ENCODE measurements at places on chromosomes 7 and 10. TPM values are rescaled to one million over a fixed set of nuclear protein-coding genes. Genes with fewer than 3 reads are reported as not detected.

- no peak for DNase-seq
Observed at GRCh38 chr10:110618230-110618610, 25.9 kb upstream of the RBM20 start.

DNA sequence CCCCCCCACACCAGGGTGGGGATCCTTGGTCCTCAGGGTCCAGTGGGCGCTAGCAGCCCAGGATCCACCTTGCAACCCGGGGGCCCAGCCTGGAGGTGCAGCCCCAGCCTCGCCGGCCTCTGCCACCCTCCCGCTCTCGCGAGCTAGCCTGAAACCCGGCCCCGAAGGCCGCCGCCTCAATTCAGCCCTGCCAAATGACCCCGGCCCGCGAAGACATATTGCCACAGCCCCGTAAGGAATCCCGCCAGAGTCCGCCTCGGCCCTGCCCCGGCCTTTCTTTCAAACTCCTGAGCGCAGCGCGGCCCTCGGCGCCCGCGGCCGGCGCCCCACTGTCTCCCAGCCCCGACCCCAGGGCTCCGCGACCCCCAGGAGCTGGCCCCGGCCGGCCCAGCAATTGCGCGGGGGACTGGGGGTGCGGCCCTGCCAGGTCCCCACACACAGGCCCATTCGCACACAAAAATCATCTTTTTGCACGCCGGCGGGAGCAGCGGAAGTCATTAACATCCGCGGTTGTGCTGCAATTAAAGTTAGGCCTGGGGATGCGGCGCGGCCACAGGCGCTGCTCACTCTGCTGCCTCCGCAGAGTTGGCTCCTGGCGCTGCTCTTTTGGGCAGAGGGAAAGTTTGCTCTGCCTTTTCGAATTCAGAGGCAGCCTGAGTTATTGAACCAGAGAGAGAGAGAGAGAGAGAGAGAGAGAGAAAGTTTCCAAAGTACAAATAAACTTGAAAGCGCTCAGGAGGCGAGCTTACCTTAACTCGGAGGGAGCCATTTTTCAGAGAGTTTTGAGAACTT, 4.0 kb downstream of the HOXA5 start:
- peak; percentile 21 for DNase-seq

GRCh38 chr10:22652988-22653481, 61.3 kb downstream of the PIP4K2A start:
- DNase-seq, result no peak

GRCh38 chr10:68560186-68560942, at the start of gene TET1:
Gene TET1, plus strand, starts transcription at chr10:68560337. Its CDS starts 12,002 bp downstream, at chr10:68572339.
- DNase-seq, result peak; percentile 44

GRCh38 chr7:148556892-148557291, 33.7 kb upstream of the C7orf33 start:
- no peak for DNase-seq

GRCh38 chr7:74292757-74293576, 3.8 kb downstream of the CLIP2 start:
- no peak for DNase-seq

DNA sequence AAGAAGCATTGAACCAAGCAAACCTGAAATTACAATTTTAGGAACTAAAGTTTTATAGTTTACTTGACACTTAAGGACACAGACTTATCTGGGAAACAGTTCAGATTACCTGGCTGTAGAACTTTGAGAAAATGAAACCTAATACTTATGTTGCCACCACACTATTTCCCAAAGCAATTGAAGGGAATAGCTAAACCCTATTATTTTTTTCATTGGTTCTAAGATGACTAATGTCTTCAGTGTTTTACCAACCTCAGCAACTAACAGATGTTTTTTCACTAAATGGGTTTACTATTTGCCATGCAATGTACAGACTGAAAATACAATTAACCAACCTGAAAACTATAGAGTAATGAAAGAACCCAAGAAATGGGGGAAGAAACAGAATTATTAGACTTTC, 689.6 kb downstream of the SORCS1 start:
- no peak for DNase-seq

DNA sequence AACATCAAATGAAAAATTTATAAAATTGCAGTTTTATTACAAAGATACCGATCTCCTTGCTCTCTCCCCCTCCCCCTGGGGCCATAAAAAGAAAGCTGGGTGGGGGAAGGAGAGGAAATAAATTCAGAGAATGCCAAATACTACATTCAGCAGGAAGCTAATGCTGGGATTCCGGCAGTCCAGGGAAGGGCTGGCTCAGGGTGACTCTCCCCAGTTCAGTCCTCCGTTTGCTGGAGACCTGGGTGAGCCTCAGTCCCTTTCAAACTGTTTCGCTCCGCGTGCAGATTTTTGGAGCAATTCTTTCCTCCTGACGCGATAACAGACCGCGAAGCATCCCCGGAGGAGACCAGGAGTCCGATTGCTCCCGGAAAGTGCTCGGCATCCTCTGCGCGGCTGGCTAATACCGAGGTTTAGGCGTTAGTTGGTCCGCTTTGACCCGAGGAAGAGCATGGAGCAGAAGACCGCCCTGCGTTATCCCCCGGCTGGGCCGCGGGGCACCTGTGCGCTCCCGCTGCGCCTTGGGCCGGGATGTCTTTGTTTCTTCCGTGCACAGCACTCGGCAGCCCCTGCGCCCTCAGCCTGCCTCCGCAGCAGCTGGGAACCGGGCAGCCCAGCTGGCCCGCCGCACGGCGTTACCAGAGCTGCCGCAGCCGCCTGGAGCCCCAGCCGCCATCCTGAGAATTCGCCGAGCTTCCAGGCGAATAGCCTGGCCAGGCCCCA, 3.9 kb upstream of the HOXA2 start:
- DNase-seq, result no peak

DNA sequence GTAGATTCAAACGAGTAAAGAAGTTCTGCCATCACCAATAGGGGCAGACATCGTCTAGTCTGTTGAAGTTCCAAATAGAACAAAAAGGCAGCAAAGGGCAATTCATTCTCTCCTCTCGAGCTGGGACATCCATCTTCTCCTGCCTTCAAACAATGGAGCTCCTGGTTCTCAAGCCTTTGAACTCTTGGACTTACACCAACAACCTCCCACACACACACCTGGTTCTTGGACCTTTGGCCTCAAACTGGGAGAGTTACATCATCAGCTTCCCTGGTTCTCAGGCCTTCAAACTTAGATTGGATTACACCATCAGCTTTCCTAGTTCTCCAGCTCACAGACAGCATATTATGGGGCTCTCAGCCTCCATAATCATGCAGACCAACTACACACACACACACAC, 9.8 kb upstream of the GIMAP5 start:
- DNase-seq, result no peak

GRCh38 chr10:104548090-104548489, 93.0 kb upstream of the SORCS3 start:
- DNase-seq, result no peak

SPDYE11 gene
- total RNA-seq, result not detected

HOXA9 gene
- 2.4 TPM for total RNA-seq
